ENCODE measurements at places on chromosomes 6 and 20.

DNA sequence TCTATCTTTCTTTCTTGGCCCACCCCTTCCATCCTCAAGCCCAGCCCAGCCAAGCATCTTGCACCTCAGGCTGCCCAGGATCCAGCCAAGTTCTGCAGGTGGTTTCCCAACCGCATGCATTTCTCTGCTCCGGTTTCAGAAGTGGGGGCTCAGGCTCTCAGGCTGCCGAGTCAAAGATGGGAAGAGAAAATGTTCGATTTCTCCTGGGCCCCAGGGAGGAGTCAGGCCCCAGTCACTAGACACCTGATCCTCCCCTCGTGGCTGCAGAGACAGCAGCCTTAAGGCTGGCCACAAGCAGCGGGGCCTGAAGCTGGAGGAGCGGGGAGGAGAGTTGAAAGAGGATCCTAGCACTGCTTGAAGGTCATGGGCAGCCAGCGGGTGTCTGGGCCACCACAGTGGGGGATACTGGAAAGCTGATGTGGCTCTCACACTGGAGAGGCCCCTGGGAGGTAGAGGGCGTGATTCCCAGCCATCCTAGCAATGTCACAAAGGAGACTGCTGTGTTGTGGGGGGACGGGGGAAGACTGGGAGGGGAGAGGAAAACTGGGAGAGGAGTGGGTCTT lies 42.2 kb upstream of the ZFAND3 start:
- peak; percentile 31 for DNase-seq

DNA sequence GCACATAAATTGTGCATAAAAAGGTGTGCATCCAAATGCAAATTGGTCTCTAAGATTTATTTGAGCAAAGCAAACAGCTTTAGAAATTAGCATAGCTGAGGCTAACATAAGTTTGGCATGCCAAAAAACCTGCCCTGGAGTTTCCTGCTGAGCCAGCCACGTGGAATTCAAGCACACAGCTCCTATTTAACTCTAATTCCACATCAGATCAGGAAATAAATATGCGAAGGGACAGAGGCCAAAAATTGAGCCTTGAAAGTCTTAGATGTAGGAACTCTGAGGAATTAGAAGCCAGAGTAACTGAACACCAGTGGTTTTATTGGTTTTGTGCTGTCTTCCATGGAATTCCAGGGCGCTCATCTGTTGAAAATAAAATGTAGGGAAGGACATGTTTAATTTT lies 19.6 kb downstream of the SOBP start:
- DNase-seq, result no peak

- no peak for DNase-seq
Observed at GRCh38 chr6:143700684-143701348, 23.1 kb downstream of the PHACTR2 start.

- DNase-seq, result no peak
Observed at GRCh38 chr6:132960720-132961119, 146.4 kb downstream of the RPS12 start.

- no peak for DNase-seq
Observed at GRCh38 chr6:63188828-63189227, 22.4 kb upstream of the FKBP1C start.

DNA sequence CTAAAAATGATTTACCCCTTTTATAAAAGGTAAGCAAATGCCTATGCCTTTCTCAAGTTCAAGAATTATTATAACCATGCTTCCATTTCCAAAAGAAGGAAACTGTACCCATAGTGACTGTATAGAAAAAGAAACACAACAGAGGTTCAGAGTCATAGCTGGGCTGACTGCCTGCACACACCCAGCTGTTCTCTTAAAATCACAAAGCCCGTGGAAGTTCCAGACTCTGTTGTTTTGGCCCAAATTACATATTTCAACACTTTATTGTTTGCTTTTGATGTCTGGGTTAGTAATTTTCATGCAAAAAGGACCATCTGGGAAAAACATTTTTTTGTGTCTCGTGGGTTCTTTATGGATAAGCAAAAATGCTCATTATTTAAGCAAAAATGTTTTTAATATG lies 99.2 kb downstream of the LCA5 start:
- DNase-seq, result no peak

Measured in ELF-1 (cell line).